Activated CD8-positive, alpha-beta memory T cell treated with anti-CD3 and anti-CD28 coated beads for 48 hours (primary cell): ENCODE measurements at places on chromosomes 5 and 9.

GRCh38 chr5:140827704-140828361 is at the start of gene PCDHA6:
Gene PCDHA6, plus strand, starts transcription at chr5:140827960. Its CDS starts 132 bp downstream, at chr5:140828092.
- DNase-seq: no peak

DNA sequence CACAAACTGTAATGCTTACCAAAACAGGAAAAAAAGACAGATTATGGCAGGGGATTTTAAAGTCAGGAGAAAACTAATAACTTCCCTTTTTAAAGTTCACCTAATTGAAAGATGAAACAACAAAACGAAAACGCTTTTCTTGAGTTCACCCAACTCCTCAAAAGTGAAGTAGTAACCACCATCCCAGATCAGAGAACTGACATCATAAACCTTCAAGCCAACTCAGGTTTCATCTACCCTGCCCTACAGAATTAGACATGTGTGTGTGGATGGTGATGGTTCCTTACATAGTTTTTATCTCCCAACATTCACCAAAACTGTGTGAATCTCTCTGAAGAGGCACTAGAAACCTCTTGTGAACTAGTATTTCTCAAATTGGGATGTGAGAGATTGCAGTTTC is 195.2 kb upstream of the PTGER4 start:
- DNase-seq: no peak

- no peak for DNase-seq
Observed at GRCh38 chr5:111668477-111669414, 88.2 kb downstream of the NREP start.

GRCh38 chr9:98771209-98771874 is 25.0 kb downstream of the ANKS6 start:
- no peak for DNase-seq

GRCh38 chr5:145375521-145375920 is 459.6 kb downstream of the PRELID2 start:
- no peak for DNase-seq

- no peak for DNase-seq
Observed at GRCh38 chr5:138635708-138636107, 60.5 kb upstream of the HSPA9 start.

GRCh38 chr5:88976914-88977313 is 93.9 kb upstream of the MEF2C start:
- DNase-seq: no peak

GRCh38 chr9:129840034-129840433 is 4.8 kb downstream of the USP20 start:
- no peak for DNase-seq

- no peak for DNase-seq
Observed at GRCh38 chr5:101626572-101626971, 669.5 kb downstream of the SLCO4C1 start.

DNA sequence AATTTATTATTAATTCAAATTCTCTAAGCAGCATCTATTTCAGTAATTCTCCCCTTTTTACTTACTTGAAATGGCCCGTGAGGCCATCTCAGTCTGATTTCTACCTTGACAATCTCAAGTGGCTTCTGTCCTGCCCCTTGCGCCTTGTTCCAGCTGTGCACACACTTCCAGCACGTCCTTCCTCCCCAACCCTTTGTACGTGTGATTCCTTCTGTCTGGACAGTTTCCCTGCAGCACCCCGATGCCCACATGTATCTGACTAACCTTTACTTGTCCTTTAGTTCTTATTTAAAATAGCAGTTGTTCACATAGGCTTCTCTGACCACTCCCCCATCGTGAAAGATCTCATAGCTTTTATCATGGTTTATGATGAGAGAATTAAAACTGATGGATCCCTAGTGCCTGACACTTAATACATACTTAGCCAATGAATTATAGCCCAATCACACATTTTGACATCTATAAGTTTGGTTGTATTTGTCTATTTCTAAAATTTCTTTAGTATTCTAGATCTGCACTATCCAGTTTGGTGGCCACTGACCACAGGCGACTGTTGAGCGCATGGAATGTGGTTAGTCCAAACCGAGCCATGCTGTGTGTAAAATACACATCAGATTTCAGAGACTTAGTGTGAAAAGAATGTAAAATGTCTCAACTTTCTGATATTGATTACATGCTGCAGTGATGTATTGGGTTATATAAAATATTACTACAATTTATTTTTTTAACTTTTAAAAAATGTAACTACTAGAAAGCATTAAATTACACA is 14.3 kb downstream of the ZBTB34 start:
- no peak for DNase-seq

DNA sequence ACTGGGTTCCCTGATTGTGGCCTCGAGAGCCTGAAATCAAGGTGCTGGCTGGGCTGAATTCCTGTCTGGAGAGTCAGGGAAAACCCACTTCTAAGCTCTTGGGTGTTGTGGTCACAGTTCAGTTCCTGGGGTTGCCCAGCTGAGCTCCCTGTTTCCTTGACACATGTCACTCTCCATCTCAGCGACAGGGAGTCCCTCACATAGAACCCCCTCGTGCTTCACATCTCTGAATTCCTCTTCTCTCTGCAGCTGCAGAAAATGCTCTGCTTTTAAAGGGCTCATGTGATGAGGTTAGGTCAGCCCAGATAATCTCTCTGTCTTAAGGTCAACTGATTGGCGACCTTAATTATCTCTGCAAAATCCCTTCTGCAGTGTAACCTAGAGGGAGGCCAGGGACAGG is 53.5 kb upstream of the NFIL3 start:
- DNase-seq: no peak

DNA sequence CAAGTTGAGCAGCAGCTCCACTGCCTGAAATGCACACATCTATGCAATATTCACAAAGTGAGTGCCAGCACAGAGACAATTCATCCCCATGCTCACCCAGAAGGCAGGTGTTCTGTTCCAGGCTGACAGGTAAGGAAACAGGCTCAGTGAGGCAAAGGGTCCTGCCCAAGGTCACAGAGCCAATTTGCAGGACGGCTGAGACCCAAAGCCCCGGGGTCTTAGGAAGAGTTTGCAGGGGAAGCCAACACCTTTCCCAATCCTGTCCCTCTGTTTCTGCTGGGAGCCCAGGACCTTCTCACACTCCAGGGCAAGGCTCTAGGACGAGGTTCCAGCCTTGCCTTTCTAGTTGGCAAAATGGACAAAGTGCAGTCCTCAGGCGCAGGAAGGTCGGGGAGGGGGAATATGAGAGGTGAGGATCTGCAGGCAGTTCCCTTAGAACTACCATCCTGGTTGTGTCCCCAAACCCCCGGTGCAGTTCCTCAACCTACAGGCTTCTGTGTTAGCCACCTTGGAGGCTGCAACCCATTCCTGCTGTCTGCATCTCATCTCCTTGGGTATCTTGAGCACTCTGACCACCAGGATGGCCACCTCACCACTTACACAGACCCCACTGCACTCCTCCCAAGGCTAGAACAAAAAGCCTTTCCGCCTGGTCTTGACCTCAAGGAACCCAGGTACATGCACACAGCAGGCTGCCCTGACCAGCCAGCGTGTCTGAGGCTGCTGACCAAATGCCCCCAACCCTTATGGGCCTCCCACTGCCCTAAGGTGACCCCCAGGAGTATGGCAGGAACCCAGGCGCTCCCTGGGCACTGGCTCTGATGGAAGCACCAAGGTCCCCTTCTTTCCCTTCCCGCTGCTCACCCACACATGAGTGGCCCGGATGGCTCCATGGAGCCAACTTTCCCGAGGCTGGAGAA is 1.9 kb upstream of the BRD3 start:
- DNase-seq: no peak
